ENCODE measurements at places on chromosomes 13 and 19.

DNA sequence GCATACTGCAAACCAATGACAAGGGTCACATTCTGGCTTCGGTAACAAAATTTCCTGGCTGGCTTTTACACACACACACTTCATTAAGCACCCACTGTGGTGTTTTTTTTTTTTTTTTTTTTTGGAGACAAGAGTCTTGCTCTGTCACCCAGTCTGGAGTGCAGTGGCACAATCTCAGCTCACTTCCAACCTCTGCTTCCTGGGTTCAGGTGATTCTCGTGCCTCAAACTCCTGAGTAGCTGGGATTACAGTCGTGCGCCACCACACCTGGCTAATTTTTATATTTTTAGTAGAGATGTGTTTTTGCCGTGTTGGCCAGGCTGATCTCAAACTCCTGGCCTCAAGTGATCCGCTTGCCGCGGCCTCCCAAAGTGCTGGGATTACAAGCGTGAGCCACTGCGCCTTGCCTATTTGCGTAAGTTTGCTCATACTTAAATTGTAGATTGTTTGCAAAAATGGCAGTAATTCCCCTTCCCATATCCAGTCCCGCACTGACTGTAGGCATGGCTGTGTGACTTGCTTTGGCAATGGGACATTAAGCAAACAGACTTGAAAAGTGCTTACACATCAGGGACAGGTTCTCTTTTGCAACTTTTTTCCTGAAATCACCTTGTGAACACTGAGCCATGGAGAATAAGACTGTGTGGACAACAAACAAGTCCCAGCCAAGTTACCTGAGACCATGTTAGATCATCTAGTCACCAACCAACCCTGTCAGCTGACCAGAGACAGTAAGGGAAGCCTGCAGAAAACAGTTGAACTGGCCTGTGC is 42.1 kb upstream of the EBPL start:
- no peak for DNase-seq

- peak; percentile 14 for DNase-seq
Measured at GRCh38 chr13:52862358-52863206, 14.1 kb upstream of the PCDH8 start.

DNA sequence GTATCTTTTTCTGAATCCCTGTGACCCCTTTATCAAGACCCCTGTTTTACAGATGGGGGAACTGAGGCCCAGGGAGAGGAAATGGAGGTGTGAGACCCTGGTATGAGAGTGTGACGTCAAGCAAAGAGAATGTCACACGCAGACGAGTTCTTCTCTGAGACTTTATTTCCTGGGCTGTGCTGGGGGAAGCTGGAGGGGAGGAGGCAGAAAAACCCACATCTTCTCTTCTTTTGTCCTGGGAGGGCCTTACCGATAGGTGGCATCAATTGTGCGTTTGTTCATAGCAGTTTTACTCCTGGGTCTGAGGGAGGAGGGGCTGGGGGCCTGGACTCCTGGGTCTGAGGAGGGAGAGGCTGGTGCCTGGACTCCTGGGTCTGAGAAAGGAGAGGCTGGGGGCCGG is 4.9 kb upstream of the KLK15 start:
- peak; percentile 48 for DNase-seq

DNA sequence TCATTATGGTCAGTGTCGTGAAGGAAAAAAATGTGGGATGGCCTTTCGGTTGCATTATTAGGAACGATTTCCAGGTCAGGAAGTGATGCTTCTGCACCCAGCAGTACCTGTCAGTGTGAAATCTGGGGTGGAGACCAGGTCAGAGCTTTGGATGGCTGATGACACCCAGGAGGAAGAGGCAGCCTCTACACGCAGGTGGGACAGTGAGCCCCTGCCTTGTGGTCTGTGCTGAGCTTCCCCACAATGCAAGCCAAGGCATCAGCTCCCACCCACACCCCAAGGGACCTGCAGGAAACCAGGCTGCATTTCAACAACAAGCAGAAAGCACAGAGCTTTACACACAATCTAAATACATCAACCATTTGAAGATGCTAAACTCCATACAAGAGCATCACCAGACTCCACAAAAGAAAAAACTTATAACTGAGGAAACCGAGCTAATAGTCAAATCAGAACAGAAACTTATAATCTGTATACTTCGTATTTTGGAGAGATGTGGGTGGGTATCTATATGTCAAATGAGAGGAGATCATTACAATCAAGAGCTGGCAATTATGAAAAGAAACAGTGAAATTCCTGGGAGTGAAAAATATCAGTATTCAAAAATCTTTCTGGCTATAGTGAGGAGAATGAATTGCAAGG is 130.1 kb downstream of the ZDHHC20 start:
- DNase-seq = no peak

GRCh38 chr13:74132776-74133656 is 1.2 kb downstream of the KLF12 start:
- peak; percentile 58 for DNase-seq

GRCh38 chr13:41006978-41007743 is 12.0 kb downstream of the ELF1 start:
- DNase-seq = peak; percentile 64

- no peak for DNase-seq
Measured at GRCh38 chr13:51738226-51738905, 65.6 kb downstream of the DHRS12 start.

- DNase-seq = no peak
Measured at GRCh38 chr13:75399168-75399878, 82.6 kb downstream of the TBC1D4 start.

DNA sequence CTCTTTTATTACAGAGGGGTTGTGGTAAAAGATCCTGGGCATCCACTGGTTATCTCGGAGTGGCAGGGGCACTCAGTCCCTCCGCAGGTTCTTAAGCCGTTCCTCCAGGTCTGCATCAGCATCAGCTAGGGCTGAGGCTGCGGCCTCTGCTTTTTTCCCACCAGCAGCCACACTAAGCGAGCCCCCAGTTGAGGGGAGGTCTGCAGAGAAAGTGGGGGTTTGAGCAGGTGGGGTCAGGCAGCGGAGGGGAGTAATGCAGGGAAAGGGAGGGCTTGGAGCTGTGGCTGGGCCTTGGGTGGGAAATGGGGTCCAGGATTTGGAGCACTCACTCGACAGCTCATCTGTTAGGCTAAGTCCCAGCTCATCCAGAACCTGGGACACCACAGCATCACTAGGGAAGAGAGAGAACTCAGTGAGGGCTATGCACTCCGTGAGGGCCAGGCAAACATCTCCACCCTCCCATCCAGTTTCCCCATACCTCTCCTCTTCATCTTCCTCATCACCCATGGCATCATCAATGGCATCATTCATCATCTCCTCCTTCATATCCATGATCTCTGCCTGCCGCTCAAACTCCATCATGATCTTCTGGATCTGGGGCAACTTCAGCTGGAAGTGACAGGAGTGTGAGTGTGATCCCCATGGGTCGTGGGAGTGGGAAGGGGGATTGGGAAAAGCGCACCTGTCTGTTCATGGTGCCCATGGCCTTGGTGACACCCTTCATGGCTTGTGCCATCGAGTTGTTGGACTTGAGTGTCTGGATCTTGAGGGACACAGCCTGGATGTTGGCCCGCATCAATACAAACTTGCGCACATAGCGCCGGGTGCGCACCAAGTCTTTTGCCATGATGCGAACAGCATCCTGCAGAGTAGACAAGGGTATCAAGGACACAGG is 3.1 kb downstream of the CHMP2A start:
- peak; percentile 27 for DNase-seq

GRCh38 chr13:45327253-45327955 is 13.6 kb downstream of the TPT1 start:
- no peak for DNase-seq

- DNase-seq = no peak
Measured at GRCh38 chr19:46860846-46861690, at the start of gene ARHGAP35. TSS of gene ARHGAP35 (plus strand) at chr19:46860997. CDS start at chr19:46918676, 57,679 bp downstream.

DNA sequence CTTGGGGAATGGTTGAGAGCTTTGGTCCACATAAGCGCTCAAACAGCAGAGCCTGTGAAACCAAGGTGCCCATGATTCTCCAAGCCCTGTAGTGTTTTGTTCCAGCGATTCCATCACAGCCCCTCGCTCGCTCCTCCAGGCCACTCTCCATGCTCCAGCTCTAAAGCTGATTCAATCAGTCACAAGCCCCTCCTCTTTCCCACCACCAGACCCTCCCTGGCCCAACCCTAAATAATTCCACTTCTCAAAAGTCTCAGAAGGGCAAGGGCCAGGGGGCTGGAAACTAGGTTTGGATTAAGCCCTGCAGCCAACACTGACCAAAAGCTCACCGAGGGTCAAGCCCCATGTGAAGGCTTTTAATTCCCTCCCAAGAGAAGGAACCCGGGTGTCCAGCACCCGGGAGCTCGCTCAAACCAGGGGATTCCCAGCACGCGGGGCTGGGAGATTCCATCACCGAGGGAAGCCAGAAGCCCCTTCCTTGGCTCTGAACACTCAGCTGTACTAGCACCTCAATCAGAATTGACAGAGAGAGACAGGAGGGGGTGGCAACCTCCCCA is 1.5 kb downstream of the ZNF296 start:
- DNase-seq = no peak

DNA sequence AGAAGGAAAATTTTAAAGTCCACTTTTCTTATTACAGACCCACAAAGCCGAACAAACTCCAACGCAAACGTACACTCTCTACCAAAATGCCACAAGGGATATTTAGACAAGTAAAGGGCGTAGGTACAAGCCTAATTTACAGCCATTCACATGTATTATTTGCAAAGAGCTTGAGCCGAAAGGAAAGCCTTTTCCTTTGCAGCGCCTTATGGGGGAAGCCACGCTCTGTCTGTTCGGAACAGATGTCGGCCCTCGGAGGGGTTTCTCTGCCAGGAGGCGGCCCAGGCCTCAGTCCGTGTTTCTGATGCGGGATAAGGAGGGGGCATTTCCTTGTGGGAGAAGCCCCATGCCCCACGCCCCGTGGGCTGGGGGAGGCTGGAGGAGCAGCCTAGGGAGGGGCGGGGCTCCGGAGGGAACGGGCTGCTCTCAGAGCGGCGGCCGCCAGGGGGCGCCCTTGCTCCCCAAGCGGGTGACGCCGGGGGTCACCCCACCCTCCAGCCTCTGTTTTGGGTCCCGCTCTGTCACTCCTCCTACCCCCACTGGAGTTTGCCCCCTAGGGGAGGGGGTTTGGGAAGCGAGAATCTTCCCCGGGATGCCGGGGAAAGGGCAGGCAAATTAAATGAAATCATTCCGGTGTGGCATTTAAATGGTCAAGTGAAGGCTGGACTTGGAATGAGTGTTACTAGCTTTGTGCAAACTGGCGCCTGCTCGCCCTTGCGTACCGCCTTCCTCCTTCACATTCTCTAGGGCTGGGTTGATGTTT is 2.9 kb downstream of the HTR2A start:
- peak; percentile 80 for DNase-seq

DNA sequence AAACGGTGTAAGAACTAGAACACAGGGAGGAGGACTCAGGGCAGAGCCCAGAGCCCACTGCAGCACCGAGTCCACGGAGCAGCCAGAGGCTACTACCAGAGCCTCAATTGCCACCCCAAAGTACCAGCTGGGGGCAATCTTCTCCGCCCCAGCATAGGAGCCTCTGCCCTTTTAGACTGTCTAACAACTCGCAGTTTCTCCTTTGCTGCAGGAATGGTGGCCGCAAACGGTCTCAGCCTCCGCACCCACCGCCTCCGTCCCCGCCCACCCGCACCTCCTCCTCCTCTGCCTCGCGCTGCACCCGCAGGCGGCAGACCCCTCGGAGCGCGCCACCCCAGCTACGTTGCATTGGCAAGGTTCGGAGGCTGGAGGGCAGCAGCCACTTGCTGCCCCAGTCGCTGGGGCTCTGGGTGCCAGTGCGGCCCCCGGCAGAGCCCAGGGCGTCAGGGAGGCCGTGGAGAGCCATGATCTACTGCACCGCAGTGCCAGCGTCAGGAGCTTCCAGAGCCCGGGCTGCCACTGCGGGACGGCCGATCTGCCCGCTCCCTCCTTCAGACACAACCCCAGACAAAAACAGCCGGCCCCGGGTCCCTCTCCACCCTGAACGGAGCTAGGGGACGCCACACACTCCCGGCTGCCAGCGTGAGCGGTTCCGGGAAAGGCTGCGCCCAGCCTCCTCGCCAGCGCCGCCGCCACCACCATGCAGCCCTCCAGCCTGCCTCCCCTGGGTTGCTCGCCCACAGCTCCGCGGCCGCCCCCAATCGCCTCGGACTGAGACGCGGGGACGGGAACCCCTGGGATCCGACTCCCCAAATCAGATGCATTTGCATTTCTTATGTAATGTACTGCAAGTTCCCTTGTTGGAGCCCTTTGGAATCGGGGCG is 1.8 kb downstream of the FGF14 start:
- DNase-seq = peak; percentile 36

- DNase-seq = no peak
Measured at GRCh38 chr13:106376401-106377112, 158.9 kb downstream of the EFNB2 start.

GRCh38 chr19:27894906-27895754 is 1317.8 kb downstream of the UQCRFS1 start:
- DNase-seq = no peak

GRCh38 chr19:1094655-1094977 is 559 bp downstream of the POLR2E start:
- no peak for DNase-seq
